Activated CD4-positive, alpha-beta T cell treated with anti-CD3 and anti-CD28 coated beads, Interleukin-2, amount 10 ng/mL, durations not matched to agents 7 days and 5 days (primary cell): ENCODE measurements at places on chromosomes 5 and 9. TPM values are rescaled to one million over a fixed set of nuclear protein-coding genes. Genes with fewer than 3 reads are reported as not detected.

Gene FOXI1
- total RNA-seq = not detected

Gene SPATA31C1
- total RNA-seq = not detected

Gene GPBP1
- 104 TPM for total RNA-seq

Gene FLT4
- 0.25 TPM for total RNA-seq

Gene ENHO
- total RNA-seq = not detected

Gene IRGM
- 2.2 TPM for total RNA-seq

Gene GKAP1
- 5.9 TPM for total RNA-seq
